ENCODE measurements at places on chromosomes 3 and 15.

GRCh38 chr3:114418724-114419543 is 125.1 kb downstream of the TIGIT start:
- peaks cover 25% of the 10 kb centered on the region for H3K4me1 ChIP-seq
- H3K27ac ChIP-seq, result peak overlapping the region; percentile 60

DNA sequence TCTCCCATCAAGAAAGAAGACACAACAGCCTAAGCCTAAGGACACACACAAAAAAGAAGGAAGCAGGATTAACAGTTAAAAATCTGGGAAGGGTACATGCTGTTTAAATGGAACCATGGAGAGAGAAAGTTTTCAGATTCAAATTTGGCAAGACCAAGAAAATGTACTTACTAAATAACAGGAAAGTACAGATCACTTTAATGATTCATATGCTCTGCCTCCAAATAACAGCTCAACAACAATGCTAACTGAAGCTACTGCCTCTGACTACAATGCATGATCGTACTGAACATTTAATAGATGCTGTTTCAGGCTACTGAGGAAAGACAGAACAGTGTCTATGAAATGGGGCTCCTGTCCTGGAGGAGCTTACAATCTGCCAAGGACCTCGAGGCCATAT is 8.4 kb upstream of the NMB start:
- no peak overlapping the region for H3K27ac ChIP-seq
- H3K4me3 ChIP-seq, result no peak overlapping the region
- H3K4me1 ChIP-seq, result peaks cover 12% of the 10 kb centered on the region
- H3K36me3 ChIP-seq, result peaks cover 42% of the 10 kb centered on the region
- no peak for DNase-seq

GRCh38 chr3:87358066-87358465 is 81.7 kb upstream of the POU1F1 start:
- no peak for DNase-seq
- no peaks in the 10 kb centered on the region for H3K27me3 ChIP-seq
- no peak overlapping the region for H3K4me3 ChIP-seq
- no peaks in the 10 kb centered on the region for H3K36me3 ChIP-seq
- H3K27ac ChIP-seq, result no peak overlapping the region

DNA sequence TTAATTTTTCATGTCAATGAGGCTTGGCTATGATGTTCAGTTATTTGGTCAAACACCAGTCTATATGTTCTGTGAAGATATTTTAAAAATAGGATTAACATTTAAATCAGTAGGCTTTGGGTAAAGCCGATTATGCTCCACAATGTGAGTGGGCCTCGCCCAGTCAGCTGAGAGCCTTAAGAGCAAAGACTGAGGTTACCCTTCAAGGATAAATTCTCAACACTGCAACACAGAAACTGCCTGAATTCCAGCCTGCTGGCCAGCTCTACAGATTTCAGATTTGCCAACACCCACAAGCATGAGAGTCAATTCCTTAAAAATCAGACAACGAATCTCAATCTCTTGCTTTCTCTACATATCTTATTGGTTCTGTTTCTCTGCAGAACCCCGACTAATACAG is 188.3 kb downstream of the PLCH1 start:
- no peaks in the 10 kb centered on the region for H3K36me3 ChIP-seq
- H3K27me3 ChIP-seq, result no peaks in the 10 kb centered on the region
- no peak for DNase-seq
- H3K4me3 ChIP-seq, result no peak overlapping the region

DNA sequence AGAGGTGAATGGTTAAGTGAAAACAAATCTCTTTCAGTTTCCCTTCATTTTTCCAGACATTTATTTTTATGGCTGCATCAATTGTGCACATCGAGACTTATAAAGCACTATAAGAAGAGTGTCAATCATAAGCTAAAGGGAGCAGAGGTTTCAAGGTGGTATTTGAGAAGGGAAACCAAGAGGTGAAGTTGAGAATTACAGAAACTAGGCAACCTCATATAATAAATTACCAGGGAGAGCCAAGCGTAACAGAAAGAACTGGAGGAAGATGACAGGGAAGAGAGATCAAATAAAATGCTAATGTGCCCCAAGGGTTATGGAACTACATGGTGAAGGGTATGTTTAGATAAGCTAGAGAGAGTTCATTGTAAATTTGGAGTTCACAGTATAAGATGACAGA is 6.3 kb upstream of the CCDC54 start:
- H3K27me3 ChIP-seq, result no peaks in the 10 kb centered on the region
- DNase-seq, result no peak
- H3K36me3 ChIP-seq, result no peaks in the 10 kb centered on the region

GRCh38 chr15:80551348-80551747 is 143.8 kb upstream of the ABHD17C start:
- DNase-seq, result no peak
- H3K4me1 ChIP-seq, result no peaks in the 10 kb centered on the region
- H3K36me3 ChIP-seq, result no peaks in the 10 kb centered on the region
- peaks cover 17% of the 10 kb centered on the region for H3K27me3 ChIP-seq

- peaks cover 37% of the 10 kb centered on the region for H3K4me1 ChIP-seq
- no peaks in the 10 kb centered on the region for H3K27me3 ChIP-seq
- DNase-seq, result no peak
- H3K27ac ChIP-seq, result no peak overlapping the region
Observed at GRCh38 chr3:195104340-195104739, 166.6 kb downstream of the XXYLT1 start.

DNA sequence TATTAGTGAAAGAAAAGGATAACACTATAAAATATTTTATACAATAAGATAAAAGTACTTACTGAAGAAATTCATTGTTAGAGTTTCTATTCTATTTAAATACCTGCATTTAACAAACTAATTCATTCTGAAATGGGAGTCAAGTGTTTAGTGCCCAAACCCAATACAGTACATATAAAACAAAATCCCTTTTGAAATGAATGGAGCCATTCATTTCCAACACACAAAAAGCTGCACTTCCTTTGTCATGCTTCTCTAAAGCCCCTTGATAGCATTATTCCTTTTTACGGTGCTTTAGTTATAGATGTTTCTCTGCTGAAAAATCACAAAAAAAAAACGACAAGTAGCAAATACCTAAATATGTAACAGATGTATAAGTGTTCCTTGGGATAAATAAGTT is 596.3 kb downstream of the ZIC1 start:
- no peaks in the 10 kb centered on the region for H3K36me3 ChIP-seq
- no peak overlapping the region for H3K27ac ChIP-seq
- H3K4me3 ChIP-seq, result no peak overlapping the region
- DNase-seq, result no peak
- H3K27me3 ChIP-seq, result no peaks in the 10 kb centered on the region
- no peaks in the 10 kb centered on the region for H3K4me1 ChIP-seq

DNA sequence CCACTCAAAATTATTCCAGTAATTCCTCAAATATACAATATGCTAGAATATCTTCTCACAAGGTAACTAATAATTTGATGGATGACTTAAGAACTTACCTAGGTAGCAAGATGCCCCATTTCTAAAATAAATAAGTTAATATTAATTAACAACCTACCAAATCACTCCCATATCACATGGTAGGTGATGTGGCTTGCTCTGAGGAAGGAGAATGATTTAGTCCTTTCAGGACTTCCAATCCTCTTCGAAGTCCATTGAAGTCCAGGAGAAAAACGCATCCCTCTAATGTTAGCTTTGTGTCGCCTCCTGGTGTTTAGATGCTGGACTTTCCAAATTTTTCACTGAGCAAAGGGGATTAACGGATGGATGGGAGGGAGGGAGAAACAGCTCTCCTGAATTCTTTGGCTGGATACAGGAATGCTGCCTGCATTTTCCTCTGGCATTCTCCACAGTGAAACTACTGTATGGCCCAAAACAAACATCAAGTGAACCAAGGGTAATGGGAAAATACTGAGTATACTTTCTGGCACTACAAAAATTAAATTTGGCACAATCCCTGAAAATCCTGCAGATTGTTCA is 58.6 kb downstream of the PRICKLE2 start:
- H3K27ac ChIP-seq, result no peak overlapping the region
- no peak for DNase-seq
- H3K27me3 ChIP-seq, result no peaks in the 10 kb centered on the region
- H3K36me3 ChIP-seq, result no peaks in the 10 kb centered on the region

- H3K27me3 ChIP-seq, result no peaks in the 10 kb centered on the region
- H3K36me3 ChIP-seq, result no peaks in the 10 kb centered on the region
- DNase-seq, result no peak
- H3K4me3 ChIP-seq, result no peak overlapping the region
Observed at GRCh38 chr15:100152463-100152862, 189.3 kb downstream of the ADAMTS17 start.

- H3K4me1 ChIP-seq, result no peaks in the 10 kb centered on the region
- no peaks in the 10 kb centered on the region for H3K36me3 ChIP-seq
- no peak overlapping the region for H3K27ac ChIP-seq
- DNase-seq, result no peak
Observed at GRCh38 chr3:189799366-189799765, 168.2 kb downstream of the TP63 start.

- H3K27me3 ChIP-seq, result no peaks in the 10 kb centered on the region
- peaks cover 21% of the 10 kb centered on the region for H3K4me1 ChIP-seq
- no peak for DNase-seq
- no peak overlapping the region for H3K27ac ChIP-seq
- H3K4me3 ChIP-seq, result no peak overlapping the region
Observed at GRCh38 chr3:177286034-177286433, 88.8 kb upstream of the TBL1XR1 start.

DNA sequence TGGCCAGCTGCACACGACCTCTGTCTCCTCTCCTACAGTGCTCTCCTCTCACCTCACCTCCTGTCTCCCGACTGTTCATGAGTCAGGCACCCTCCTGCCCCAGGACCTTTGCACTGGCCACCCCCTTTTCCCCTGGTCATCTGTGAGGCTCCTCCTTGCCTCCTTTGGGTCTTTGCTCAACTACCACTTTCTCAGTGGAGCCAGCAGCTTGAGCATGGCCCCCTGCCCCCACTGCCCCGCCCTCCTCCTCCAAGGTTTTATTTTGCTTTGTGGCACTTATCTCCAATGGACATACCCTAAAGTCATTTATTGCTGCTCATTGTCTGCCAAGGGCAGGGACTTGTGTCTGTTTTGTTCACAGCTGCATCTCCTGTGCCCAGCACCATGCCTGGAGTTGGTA is 64.3 kb downstream of the MGLL start:
- peak overlapping the region; percentile 69 for H3K27ac ChIP-seq
- H3K36me3 ChIP-seq, result peaks cover 50% of the 10 kb centered on the region
- no peak overlapping the region for H3K4me3 ChIP-seq
- H3K27me3 ChIP-seq, result no peaks in the 10 kb centered on the region

- no peaks in the 10 kb centered on the region for H3K36me3 ChIP-seq
- H3K27me3 ChIP-seq, result peaks cover 4% of the 10 kb centered on the region
- DNase-seq, result no peak
- H3K4me1 ChIP-seq, result no peaks in the 10 kb centered on the region
Observed at GRCh38 chr3:135989242-135989641, 23.7 kb downstream of the PPP2R3A start.

- no peak overlapping the region for H3K4me3 ChIP-seq
- H3K27ac ChIP-seq, result no peak overlapping the region
- H3K36me3 ChIP-seq, result no peaks in the 10 kb centered on the region
Observed at GRCh38 chr3:169494982-169495381, 168.5 kb downstream of the MECOM start.

DNA sequence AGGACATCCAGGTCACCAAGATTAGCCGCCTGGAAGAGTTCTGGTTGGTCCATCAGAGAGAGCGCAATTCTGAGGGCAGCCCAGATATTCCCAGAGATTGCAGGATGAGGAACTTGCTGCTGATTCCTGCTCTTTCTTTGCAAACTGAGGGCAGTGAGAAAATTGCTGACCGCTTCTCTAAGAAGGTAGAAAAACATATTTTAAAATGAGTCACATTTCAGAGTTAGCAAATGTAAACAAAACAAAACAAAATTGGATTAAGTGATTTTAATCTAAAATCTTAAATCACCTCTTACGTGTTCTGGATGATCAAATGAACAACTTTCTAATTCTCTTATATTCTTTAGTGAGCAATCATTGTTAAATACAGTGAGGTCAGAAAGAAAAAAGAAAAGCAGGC is 149.0 kb downstream of the USP13 start:
- H3K4me1 ChIP-seq, result no peaks in the 10 kb centered on the region
- no peaks in the 10 kb centered on the region for H3K27me3 ChIP-seq
- no peak overlapping the region for H3K27ac ChIP-seq
- no peaks in the 10 kb centered on the region for H3K36me3 ChIP-seq
- H3K4me3 ChIP-seq, result no peak overlapping the region
- no peak for DNase-seq

DNA sequence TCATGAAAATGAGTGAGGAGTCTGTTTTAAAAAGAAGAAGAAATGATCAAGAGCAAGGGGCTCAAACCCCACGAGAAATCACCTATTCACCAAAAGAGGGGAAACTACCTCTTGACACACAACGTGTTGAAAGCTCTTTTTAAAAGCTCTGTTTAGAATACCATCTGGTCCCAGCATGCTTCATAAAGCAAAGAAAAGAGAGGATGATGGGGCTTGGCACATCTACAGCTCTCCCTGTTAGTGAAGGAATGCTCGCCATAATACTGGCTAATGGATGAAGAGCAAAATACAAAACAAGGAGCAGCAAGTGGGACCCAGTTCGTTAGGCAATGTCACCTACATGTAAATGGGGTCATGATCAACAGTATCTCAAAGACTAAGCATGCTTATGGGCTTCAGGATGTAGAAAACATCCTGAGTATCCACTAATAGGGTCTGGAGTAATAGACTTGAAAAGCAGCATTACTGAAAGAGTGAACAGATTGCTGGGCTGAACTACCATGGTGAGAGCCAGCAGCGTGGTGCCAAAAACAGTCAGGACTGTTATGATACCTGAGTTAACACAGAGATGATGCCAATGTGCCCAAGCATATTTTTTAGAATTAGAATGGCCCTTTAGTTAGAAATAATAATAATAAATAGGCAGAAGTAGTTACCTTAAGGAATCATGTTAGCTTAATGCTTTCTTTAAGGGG is 159.7 kb upstream of the POU1F1 start:
- no peak for DNase-seq
- no peaks in the 10 kb centered on the region for H3K27me3 ChIP-seq
- no peaks in the 10 kb centered on the region for H3K4me1 ChIP-seq
- no peak overlapping the region for H3K4me3 ChIP-seq

GRCh38 chr15:44194323-44195150 is 534 bp downstream of the FRMD5 start:
- H3K27ac ChIP-seq, result no peak overlapping the region
- H3K27me3 ChIP-seq, result peaks cover 71% of the 10 kb centered on the region
- peak overlapping the region; percentile 86 for H3K4me3 ChIP-seq
- peak; percentile 2 for DNase-seq

- no peak for DNase-seq
- peaks cover 31% of the 10 kb centered on the region for H3K27me3 ChIP-seq
- no peaks in the 10 kb centered on the region for H3K4me1 ChIP-seq
Observed at GRCh38 chr15:71080166-71080565, 35.1 kb upstream of the THSD4 start.

DNA sequence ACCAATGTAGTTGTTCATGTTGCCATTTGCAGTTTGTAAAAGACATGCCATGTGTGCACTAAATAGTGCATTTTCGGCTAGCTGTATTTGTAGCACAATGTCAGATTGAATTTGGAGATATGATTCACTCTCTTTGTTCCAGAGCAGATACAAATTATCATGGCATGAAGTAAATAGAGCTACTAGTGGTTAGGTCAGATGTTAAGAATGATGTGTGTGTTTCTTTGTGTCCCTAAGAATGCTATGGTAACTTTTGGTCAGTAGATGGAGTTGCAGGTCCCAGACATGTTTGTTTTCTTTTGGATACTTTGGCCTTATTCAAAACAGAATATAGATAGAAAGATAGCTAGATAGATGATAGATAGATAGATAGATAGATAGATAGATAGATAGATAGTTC is 595.8 kb downstream of the NLGN1 start:
- H3K27ac ChIP-seq, result no peak overlapping the region
- no peaks in the 10 kb centered on the region for H3K36me3 ChIP-seq
- H3K4me1 ChIP-seq, result no peaks in the 10 kb centered on the region
- H3K27me3 ChIP-seq, result no peaks in the 10 kb centered on the region
- H3K4me3 ChIP-seq, result no peak overlapping the region

Data from stimulated activated naive B cell treated with anti-CD40 and anti-IgM and Interleukin-4, amounts not matched to agents 10 μg/mL and 1 μg/mL and 100 μg/mL, for 72 hours (primary cell).